ENCODE measurements at places on chromosomes 5 and 9. TPM values are rescaled to one million over a fixed set of nuclear protein-coding genes. Genes with fewer than 3 reads are reported as not detected.

GRCh38 chr9:129038109-129038852, 1.9 kb downstream of the MIGA2 start:
- no peaks in the 10 kb centered on the region for H3K36me3 ChIP-seq
- peaks cover 20% of the 10 kb centered on the region for H3K4me1 ChIP-seq
- H3K27ac ChIP-seq: no peak overlapping the region
- H3K27me3 ChIP-seq: no peaks in the 10 kb centered on the region
- no peak for DNase-seq

- H3K27me3 ChIP-seq: no peaks in the 10 kb centered on the region
- H3K36me3 ChIP-seq: no peaks in the 10 kb centered on the region
These were observed 458.4 kb downstream of the HINT1 start for GRCh38 chr5:130706696-130707095.

DNA sequence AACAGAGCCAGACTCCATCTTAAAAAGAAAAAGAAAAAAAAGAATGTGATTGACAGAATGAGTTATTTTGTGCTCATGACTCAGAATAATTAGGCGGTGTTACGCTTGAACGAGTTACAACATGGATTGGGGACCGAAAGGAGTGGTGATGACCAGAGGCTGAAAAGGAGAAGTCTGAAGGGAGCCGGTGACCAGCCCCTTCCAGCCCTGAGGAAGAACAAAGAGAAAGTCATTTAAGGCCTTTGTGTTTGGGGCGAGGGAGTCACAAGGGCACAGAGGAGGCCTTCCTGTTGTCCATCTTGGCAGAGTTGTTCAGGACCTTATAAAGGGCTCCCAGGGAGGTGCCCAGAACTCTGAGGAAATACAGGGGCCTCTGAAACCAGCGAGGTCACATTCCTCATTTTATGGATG, 131.6 kb downstream of the GOLPH3 start:
- no peak for DNase-seq
- no peaks in the 10 kb centered on the region for H3K27me3 ChIP-seq
- no peak overlapping the region for H3K4me3 ChIP-seq
- no peaks in the 10 kb centered on the region for H3K36me3 ChIP-seq
- H3K4me1 ChIP-seq: no peaks in the 10 kb centered on the region

PCDHA9 gene
- total RNA-seq: not detected

DNA sequence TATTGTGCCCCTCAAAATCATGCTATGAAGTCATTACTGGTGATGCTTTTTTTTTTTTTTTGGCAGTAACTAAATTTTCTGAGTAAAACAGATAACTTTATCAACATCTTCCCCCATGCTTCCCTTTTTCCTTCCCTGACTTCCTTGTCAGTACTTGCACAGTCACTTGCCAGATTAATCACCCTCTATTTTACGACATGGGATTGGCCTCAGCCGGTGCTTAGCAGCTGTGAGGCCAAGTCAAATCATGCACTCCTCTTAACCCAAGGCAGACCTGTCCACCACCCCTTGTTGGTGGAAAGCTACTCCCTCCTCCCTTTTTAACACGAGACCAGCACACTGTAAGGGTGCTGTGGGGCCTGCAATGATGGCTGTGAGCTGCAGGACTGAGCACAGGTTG, 118.0 kb upstream of the OTULINL start:
- H3K4me3 ChIP-seq: no peak overlapping the region
- peak overlapping the region; percentile 35 for H3K27ac ChIP-seq
- H3K36me3 ChIP-seq: peaks cover 15% of the 10 kb centered on the region

DNA sequence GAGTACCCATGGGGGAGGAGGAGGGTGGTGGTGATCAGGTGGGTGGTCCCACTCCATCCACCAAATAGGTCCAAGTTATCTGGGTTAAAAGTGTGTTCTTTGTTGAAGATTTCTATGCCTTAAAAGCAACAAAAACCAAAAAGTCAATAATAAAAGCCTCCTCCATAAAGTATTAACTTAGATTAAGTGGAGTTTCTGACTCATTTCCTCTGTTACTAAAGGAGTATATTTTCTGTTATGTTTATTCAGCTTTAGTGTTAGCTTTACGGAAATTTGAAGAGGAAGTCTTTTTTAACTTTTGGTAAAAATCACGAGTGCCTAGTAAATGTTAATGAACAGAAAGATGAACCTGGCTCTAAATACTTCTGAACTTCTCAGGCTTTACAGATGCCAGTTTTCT, 17.8 kb downstream of the FBXO38 start:
- DNase-seq: no peak
- no peaks in the 10 kb centered on the region for H3K27me3 ChIP-seq
- peaks cover 28% of the 10 kb centered on the region for H3K36me3 ChIP-seq
- H3K4me3 ChIP-seq: no peak overlapping the region
- H3K4me1 ChIP-seq: no peaks in the 10 kb centered on the region

- DNase-seq: no peak
- H3K27ac ChIP-seq: no peak overlapping the region
- no peak overlapping the region for H3K4me3 ChIP-seq
- H3K36me3 ChIP-seq: peaks cover 22% of the 10 kb centered on the region
- H3K4me1 ChIP-seq: no peaks in the 10 kb centered on the region
These were observed 22.6 kb downstream of the ANKS6 start for GRCh38 chr9:98773721-98774120.

DNA sequence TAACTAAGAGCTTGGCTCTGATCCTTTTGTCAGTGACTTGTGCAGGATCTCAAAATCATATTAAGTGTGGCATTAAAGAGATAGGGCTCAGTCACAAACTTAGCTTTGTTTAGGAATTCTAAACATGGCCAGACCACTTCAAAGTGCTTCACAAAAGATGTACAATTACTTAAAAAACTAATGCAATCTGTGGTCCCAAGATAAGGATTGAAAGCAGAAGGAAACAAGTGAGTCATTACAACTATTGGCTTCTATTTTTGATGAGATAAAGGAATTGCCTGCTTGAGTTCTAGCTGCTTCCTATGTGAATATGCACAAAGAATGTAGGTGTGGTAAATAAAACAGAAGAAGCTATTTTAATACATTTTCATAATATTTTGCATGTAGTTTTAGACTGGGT, 44.9 kb upstream of the SLC12A2 start:
- no peaks in the 10 kb centered on the region for H3K27me3 ChIP-seq
- peak overlapping the region; percentile 83 for H3K27ac ChIP-seq

- peak; percentile 44 for DNase-seq
- no peak overlapping the region for H3K4me3 ChIP-seq
- H3K27me3 ChIP-seq: no peaks in the 10 kb centered on the region
- H3K36me3 ChIP-seq: no peaks in the 10 kb centered on the region
- peak overlapping the region; percentile 53 for H3K27ac ChIP-seq
- peaks cover 28% of the 10 kb centered on the region for H3K4me1 ChIP-seq
These were observed 548.6 kb upstream of the TLE4 start for GRCh38 chr9:79023134-79023580.
